Hematopoietic multipotent progenitor cell treated with erythropoietin and hydrocortisone succinate and interleukin-3 and kit ligand, for 8 days (in vitro differentiated cells): ENCODE measurements at places on chromosomes 2 and 18.

DNA sequence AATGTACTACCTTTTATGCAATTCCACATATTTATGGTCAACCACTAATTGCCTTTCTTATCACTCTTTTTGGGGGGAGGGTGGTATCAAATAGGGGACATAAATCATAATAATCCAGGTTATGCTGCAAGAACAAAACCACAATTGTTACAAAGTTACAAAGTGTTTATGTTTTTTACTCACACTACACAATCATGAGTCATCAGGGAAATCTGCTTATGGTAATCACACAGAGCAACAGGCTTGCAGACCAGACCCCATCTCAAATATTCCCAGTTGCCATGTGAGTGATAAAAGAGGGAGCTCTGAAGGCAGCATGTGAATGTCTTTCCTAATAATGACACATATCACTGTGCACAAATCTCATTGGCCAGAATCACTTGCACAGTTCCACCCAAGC is 304.7 kb upstream of the TMEFF2 start:
- no peak for DNase-seq

GRCh38 chr2:199220920-199221319 is 236.8 kb downstream of the SATB2 start:
- no peak for DNase-seq

DNA sequence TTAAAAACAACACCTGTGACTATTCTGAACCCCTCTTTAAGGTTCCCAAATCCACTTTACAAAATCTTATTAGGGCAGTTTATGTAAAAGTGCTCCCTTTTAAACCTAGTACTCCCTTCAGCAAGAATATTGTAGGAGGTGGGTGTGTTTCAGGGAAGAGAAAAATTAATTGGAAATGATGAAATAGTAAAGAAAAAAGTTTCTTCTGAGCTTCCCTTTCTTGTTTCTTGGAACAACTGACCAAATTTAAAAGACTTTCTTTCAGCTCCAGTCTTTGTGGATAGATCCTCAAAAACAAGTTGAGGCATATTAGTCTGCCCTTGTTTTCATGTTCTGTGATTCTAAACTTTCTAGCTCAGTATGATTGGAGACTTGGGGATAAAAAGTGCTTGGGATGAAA is 3.0 kb downstream of the VWA3B start:
- DNase-seq: no peak

DNA sequence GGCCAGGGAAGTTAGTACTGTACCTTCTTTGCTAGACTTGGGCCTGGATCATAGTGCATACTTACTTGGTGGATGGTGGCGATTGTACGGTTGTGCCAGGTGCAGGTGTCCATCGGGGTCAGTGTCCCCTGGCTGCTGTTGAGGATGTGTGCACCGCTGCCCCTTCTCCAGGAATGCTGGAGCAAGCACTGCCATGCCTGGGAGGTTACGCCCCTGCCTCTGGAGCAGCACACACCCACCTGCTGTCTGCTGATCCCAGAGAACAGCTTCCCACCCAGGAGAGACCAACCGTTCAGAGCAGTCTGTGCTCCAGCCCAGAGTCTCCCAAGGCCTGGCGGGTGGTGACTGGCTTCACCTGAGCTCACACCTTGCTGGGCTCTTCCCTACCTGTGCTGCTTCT is 286.8 kb upstream of the HS6ST1 start:
- no peak for DNase-seq

- DNase-seq: no peak
Measured at GRCh38 chr18:25453556-25454269, 101.7 kb upstream of the ZNF521 start.
